Dermis lymphatic vessel endothelial cell (primary cell): ENCODE measurements at places on chromosomes 12 and 14. TPM values are rescaled to one million over a fixed set of nuclear protein-coding genes. Genes with fewer than 3 reads are reported as not detected.

HCFC2 gene
- 19.9 and 20.2 TPM in 2 replicates for total RNA-seq

CMTM5 gene
- not detected in 2 replicates for total RNA-seq

TRIAP1 gene
- 26.9 and 38.2 TPM in 2 replicates for total RNA-seq

PITPNM2 gene
- 2.2 and 3.1 TPM in 2 replicates for total RNA-seq

WIF1 gene
- not detected in 2 replicates for total RNA-seq
